Activated naive CD8-positive, alpha-beta T cell treated with anti-CD3 and anti-CD28 coated beads, Interleukin-2, amount 50 U/mL, for 16 hours (primary cell): ENCODE measurements at places on chromosomes 12 and 14.

DNA sequence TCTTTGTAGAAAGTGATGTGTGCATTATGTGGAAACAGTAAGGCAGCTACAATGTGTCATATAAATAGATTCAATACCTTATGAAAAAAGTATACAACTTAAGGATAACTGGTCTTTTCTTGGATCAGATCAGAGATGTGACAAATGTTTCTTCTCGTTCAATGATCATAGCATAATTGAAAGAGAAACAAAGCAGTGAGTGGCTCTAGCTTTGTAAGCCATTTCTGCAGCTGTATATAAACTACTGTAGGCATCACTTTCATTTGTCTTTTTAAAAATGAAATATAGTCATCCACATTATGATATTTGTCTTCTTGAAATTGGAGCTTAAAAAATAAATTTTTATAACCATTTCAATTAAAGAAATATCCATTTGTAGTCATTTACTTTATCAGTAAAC is 63.8 kb upstream of the LMO3 start:
- no peak for DNase-seq

- DNase-seq = no peak
Observed at GRCh38 chr14:37870632-37871346, 275.4 kb downstream of the TTC6 start.

DNA sequence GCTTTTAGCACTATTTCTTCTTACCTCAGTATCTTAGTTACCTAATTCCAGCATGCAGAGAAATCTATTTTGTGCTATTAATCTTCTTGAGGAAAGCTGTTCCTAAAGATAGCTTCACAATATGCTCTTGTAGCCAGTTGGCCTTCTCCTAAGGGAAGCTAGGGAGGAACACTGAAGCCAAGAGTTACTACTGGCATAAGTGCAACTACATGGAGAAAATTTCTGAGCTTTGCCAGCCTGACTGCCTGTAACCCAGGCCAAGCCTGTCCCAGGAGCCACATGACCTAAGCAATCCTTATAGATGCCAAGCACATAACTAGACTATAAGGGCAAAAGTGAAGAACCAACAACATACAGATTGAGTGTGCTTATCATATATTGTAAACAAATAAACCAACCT is 890.2 kb downstream of the FLRT2 start:
- DNase-seq = no peak

DNA sequence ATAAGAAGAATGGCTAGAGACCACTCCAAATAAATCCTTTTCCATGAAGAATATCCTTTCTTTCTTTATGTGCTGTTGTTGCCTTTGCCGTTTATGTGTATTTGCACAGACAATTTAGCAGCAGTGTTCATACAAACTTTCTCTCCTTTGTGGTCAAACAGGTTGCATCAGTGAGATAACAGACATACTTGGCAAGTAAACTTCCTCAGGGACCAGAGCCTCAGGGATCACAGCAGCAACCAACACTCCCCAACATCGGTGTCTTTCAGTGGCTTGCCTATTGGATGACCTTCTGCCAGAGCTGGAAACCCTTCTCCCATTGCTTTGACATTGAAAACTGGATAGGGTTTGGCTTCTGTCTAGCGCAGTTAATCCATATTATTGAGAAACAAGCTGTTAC is 252.2 kb downstream of the BTG1 start:
- DNase-seq = no peak

DNA sequence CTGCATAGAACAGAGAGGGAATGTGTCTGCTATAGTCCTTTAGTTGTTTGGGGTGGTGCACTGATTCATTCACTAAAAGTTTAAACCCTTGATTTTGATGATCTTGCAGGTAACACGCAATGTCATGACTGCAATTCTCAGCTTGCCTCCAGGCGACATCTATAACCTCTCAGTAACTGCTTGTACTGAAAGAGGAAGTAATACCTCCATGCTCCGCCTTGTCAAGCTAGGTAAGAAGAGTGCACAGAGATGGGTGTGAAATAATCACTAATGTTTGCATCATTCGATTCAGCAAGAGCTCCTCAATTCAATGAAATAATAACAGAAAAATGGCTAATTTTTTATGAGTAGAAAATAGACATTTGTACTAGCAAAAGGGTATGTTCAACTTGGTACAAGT is 203.7 kb downstream of the PTPRO start:
- no peak for DNase-seq

DNA sequence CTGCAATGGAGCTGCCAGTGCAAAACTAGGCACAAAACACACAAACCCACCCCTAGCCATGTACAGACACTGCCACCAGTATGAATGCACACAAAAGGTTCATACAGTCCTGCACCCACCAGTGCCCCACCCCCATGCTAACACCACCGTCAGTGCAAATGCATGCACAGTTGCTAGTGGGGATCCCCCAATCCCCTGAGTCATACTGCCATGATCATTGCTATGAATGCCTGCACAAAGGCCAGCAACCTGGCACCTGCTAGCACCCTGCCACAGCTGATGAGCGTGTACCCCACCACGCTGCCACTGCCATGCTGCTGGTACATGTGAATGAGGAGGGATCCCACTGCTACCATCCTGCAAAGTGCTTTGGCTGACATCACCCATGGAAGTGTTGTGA is 23.9 kb downstream of the PZP start:
- DNase-seq = no peak

- DNase-seq = no peak
Observed at GRCh38 chr14:65297744-65298143, 114.8 kb upstream of the FUT8 start.

DNA sequence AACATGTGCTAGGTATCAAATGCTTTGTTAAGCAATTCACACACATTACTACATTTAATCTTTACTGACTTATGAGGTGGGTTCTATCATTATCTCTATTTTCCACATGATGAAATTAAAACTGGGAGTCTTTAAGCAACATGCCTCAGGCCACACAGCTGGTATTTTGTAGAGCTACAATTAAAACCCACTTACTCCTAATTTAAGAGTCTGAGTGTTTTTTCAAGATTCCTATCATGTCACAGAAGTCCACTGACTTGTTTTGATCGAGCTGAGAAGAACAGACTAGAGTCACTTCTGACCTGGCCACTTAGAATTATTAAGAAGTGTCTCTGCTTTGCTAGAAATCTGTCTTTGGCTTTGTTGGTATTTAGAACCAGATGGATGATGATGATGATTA is 670.7 kb downstream of the NRXN3 start:
- no peak for DNase-seq

- DNase-seq = no peak
Observed at GRCh38 chr14:106501898-106502297, 975.5 kb downstream of the TMEM121 start.
